Forelimb muscle (tissue), 1 donor: ENCODE measurements at places on chromosomes 13 and 19. TPM values are rescaled to one million over a fixed set of nuclear protein-coding genes. Genes with fewer than 3 reads are reported as not detected.

Gene MCEMP1
- polyA plus RNA-seq, result 0.14 TPM

- DNase-seq, result no peak
These were observed 10.1 kb upstream of the TPRX2 start for GRCh38 chr19:47848823-47849473.

Gene FCHO1
- polyA plus RNA-seq, result 0.83 TPM

DNA sequence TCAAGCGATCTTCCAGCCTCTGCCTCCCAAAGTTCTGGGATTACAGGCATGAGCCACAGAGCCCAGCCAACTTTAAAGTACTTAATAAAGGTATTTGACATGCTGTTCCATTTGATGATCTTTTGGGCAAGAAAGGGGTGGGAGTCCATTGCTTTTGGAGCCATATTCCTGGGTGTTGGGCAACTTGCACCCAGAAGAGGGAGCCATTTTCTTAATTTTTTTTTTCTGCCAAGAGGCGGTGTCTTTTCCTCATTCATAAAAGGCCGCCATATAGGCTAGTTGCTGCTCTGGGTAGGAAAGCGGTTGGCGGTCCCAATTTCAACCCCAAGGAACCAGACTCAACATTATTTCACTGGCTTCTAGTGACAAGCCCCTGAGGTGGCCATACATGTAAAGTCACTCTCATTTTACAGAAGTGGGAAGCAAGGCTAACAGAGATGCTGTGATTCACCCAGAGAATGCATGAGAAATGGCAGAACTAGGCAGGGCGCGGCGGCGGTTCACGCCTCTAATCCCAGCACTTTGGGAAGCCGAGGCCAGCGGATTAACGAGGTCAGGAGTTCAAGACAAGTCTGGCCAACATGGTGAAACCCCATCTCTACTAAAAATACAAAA lies 139.6 kb downstream of the CACNA1A start:
- DNase-seq, result no peak

Gene APOC1
- polyA plus RNA-seq, result 19.6 TPM

- DNase-seq, result no peak
These were observed 32.2 kb downstream of the C13orf46 start for GRCh38 chr13:113941571-113942191.

Gene TTYH1
- polyA plus RNA-seq, result 3.9 TPM

Gene KLK12
- not detected for polyA plus RNA-seq

Gene CKM
- 3,869 TPM for polyA plus RNA-seq

Gene POU2F2
- 1.3 TPM for polyA plus RNA-seq

Gene MEIOSIN
- not detected for polyA plus RNA-seq

- DNase-seq, result no peak
These were observed 17.9 kb downstream of the DOCK9 start for GRCh38 chr13:98959786-98960605.

DNA sequence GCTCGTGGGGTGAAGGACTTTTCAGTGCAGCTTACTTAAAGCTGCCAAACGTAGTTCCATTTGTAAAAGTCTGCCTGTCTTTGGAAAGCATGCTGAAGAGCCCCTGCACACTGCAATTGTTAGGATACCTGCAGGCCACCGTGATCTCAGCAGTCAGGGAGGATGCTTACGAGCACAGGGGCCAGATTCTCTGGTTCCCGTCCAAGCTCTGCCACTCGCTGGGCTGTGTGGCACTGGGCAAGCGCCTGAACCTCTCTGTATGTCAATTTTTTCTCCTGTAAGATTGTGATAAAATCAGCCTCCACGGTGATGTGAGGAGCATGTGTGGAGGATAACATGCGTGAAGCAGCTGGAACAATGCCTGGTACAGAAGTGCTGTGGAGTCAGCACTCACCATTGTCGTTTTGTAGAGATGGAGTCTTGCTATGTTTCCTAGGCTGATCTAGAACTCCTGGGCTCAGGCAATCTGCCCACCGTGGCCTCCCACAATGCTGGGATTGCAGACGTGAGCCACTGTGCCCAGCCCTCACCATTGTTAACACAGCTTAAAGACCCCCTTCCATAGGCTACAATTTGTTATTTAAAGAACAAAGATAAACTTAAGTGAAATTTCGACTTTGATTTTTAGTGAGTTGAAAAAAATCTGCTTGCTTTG lies 3.5 kb downstream of the ADPRHL1 start:
- DNase-seq, result no peak

DNA sequence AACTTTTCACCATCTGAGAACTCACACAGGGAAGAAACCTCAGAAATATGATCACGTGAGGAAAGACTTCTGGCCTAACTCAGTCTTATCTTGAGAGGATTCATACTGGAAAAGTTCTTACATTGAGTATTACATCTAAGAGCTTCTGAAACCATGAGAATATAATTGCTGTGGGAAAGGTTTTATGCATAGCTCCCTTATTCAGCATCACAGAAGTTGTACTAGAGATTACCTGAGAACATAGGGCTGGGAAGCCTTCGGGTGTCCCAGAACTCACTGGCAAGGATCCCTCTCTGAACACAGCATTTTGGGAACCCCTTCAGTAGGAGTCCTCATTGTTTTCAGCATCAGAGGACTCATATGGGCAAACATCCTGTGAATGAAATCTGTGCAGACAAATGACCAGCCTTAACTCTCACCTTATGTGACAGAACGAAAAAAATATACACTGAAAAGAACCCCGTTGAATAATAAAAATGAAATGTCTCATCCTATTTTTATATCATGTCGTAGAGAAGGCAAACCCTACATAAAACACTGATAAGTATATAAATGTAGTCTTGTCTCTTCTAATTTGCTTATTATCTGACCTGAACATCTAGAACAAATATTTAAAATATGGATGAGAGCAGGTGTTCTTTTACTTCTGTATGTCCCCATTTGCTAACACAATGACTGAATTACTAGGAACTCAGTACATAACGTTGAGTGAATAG lies 14.2 kb downstream of the ZNF274 start:
- DNase-seq, result no peak

GRCh38 chr13:99255271-99255670 lies 2.9 kb downstream of the GPR18 start:
- DNase-seq, result no peak

Gene ZNF253
- polyA plus RNA-seq, result 12.4 TPM

- DNase-seq, result no peak
These were observed 4.0 kb downstream of the MAG start for GRCh38 chr19:35295792-35296462.

Gene ZNF302
- polyA plus RNA-seq, result 58.9 TPM

Gene ZNF17
- polyA plus RNA-seq, result 7.9 TPM

Gene STOML3
- polyA plus RNA-seq, result not detected

GRCh38 chr19:11587302-11587974 lies 9.8 kb upstream of the ZNF627 start:
- DNase-seq, result peak; percentile 41

DNA sequence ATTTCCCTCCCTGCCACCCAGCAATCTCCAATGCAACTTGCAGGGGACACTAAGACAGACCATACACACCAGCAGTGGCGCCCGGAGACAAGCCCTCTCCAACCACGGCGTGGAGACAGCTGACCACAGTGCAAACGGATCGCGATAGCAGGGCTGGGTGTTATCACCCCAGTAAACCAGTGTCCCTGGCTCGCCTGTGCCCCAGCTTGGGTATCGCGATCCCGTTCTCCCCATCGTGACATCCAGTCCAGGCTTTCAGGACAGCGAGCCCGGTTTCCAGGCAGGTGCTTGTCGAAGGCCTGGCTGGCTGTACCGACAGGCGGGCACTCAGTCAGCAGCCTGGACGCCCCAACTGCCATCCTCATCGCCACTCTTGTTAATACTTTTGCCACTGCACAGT lies 20.7 kb upstream of the NANOS2 start:
- DNase-seq, result no peak

Gene TRMT1
- polyA plus RNA-seq, result 24.1 TPM

GRCh38 chr19:35052599-35053190 lies 11.2 kb downstream of the HPN start:
- no peak for DNase-seq

DNA sequence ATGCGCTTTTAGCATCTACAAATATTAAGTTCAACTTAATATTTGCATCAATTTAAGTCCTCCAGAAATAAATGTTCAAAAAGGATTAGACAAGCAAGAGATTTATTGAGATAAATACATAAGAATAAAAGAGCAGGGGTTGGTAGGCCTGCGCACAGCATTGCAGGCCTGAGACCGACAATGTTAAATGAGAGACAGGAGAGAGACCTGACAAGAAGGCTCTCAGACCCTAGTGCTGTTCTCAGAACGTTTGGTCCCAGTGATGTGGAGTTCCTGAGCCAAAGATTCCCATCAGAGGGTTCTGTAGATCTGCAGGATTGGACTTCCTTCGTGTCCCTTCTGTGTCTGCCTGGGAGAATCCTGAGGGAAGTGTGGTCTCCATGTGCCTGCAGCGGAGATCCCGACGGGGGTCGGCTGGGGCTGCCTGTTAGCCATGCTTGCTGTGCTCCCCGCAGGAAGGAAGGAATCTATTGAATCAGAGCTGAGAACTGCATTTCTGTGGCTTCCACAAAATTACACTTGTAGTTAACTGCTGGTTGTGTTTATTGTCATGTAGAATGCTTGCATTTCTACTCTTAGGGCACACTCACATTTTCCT lies 369.9 kb upstream of the SLC10A2 start:
- DNase-seq, result no peak

DNA sequence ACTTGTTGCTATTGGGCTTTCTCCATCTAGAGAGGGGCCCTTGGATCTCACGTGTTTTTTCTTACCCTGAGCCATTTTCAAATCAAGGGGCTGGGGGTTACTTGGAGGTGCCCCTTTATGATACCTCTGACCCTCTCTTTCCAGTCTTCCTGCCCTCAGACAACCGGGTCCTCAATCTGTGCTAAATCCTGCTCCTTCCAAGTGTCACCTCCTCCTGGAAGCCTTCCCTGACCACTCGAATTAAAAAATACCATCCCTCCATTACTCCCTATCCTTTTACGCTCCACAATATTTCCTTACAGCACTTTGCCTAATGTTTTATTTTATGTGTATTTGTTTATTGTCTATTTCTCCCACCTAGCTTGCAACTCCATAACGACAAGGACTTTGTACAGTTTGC lies 3.3 kb downstream of the KLK8 start:
- no peak for DNase-seq

- DNase-seq, result no peak
These were observed 1.0 kb upstream of the MEF2B start for GRCh38 chr19:19170873-19171672.

DNA sequence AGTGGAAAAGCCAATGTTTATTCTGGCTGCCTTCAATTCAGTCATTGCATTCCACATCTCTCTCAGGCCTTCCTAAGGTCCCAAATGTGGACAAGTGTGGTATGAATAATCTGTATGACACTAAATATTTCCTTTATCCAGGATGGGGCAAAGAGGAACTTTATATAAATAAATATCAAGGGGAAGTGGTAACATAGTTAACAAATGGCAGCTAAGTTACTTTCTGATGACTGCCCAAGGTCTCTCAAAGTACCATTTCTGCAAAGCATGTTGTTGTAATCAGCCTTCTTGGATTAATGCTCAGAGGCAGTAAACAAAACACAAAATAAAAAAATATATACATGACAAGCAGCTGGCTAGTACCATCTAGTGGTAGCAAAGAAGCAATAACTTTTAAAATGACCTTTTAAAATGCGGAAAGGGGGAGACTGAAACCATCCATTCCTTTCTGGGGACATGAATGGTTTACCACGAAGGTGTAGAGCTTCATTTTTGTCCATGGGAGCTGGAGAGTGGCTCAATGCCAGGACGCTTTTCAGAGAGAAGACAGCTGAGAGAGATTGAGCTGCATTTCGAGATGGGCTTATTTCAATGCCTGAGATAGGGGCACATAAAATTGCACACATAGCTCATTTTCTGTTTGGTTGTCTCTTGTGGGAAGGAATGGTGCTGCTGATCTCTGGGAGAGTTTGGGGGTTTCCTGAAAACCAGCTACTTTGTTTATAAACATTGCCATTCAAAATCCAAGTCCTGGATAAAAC lies 259.2 kb downstream of the RFC3 start:
- DNase-seq, result peak; percentile 22

Gene REEP6
- polyA plus RNA-seq, result 1.3 TPM

DNA sequence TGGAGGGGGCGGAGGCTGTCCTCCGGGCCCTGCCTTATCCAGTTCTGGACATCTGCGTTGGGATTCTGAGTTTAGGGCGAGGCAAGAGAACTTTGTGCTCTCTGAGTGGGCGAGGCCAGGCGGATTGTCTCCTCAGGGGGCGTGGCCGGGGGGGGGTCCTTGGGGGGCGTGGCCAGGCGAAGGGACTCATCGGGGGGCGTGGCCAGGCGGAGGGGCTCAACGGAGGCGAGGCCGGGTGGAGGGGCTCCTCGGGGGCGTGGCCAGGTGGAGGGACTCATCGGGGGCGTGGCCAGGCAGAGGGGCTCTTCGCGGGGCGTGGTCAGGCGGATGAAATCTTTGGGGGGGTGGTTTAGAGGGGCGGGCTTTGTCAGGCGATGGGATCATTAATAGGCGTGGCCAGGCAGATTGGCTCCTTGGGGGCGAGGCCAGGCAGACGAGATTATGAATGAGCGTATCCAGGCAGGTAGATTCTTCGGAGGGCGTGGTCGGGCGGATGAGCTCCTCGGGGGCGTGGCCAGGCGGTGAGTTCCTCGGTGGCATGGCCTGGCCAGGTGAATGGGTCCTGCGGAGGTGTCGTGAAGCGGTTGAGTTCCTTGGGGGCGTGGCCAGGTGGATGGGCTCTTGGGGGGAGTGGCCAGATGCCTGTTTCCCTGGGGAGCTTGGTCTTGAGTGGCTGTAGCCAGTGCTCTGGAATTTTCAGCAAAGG lies 10.3 kb upstream of the CACNG7 start:
- DNase-seq, result no peak

Gene APC2
- 0.91 TPM for polyA plus RNA-seq

DNA sequence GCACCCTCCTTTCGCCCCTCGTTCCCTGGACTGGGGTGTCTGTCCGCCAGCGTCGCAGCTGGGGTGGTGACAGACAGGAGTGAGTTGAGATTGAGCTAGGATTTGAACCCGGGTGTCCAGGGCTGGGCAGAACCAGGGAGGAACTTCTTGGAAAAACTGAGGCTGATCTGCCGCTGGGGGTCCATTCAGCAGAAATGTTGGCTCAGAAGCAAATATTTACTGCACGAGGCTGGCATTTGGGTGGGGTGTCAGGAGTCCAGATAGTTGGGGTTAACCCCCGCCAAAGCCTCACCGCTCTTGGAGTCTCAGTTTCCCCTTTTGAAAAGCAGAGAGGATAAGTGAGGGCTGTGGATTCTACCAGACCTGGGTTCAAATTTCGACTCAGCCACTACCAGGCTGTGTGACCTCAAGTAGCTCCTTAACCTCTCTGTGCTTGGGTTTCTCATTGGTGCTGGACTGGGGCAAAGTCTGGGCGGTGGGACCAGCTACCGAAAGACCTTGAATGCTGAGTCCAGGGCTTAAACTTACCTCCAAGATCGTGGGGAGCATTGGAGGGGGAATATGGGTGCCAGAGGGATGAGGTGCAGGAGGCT lies 20.9 kb downstream of the MAST3 start:
- no peak for DNase-seq

DNA sequence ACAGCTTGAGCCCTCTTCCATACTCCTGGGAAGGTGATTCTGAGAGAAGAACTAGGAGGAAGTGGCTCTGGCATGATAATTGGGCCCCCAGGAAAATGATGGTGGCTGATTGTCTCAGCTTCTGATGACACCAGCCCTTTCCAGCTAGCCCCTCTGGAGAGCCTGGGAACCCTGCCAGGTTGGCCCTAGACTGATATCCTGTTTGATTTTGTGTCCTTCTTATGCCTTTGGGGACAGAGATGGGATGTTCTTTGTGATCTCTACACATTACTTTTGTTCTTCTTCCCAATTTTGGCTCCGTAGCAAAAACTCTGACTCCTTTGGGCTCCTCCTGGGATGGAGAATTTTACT lies 39.7 kb downstream of the ERICH6B start:
- no peak for DNase-seq

GRCh38 chr19:19096641-19097627 lies 33.1 kb downstream of the SLC25A42 start:
- no peak for DNase-seq

Gene SERTAD3
- 52.9 TPM for polyA plus RNA-seq
